ENCODE measurements at places on chromosomes 12 and 14.

GRCh38 chr14:85573406-85573805, 43.5 kb downstream of the FLRT2 start:
- no peak for DNase-seq

DNA sequence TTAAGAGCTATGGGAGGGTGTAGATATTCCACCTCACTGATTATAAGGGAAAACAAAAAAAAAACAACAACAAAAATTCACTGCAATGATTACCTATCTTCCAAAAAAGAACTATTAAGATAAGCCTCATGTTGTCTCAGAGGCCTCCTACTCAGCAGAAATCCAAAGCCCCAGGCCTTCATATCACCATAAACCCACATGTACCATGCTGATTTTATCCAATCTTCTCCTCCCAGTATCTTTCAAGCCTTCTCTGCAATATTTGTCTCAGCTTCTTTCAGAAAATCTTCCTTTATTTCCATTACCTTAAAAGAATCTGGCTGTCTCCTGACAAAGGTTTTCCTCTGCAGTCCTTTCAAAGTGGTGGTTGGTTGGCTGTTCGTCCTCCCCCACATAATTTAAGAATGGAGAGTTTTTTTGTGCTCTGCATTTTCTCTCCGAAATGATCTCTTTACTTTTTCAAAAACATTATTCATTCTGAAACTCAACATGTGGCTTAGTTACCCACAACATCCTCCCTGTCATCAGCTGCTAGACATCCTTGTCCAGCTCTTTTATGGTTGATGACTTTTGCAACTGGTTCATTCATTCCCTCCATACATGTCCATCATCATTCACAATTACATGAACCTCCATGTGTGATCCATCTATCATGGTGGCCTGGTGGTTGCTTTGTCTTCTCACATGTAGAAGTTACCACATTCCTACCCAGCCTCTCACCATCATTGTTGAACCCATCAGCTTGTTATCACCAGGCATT, 2.9 kb upstream of the EPYC start:
- no peak for DNase-seq

GRCh38 chr14:60508707-60509437, at the start of gene SIX6:
SIX6 (plus strand) TSS chr14:60509146; CDS start chr14:60509399, 253 bp downstream.
- DNase-seq: no peak

- no peak for DNase-seq
Measured at GRCh38 chr14:76884853-76885276, 58.7 kb downstream of the LRRC74A start.

DNA sequence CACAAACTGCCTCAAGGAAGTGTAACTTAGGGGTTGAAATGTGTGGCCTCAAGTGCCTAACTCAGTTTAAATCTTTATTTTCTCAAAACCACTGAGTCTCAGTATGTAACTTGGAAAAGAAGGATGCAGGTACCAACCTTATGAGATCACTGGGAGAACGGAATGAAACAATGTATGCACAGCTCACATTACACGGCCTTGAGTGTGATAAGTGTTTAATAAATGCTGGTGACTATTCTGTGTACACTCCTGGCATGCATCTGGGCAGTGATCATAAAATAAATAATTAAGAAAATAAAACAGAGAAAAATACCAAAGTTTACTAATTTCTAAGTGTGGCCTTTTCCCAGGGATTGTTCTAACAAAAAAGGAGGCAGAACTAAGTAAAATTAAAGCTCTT, 974.5 kb upstream of the FLRT2 start:
- no peak for DNase-seq

DNA sequence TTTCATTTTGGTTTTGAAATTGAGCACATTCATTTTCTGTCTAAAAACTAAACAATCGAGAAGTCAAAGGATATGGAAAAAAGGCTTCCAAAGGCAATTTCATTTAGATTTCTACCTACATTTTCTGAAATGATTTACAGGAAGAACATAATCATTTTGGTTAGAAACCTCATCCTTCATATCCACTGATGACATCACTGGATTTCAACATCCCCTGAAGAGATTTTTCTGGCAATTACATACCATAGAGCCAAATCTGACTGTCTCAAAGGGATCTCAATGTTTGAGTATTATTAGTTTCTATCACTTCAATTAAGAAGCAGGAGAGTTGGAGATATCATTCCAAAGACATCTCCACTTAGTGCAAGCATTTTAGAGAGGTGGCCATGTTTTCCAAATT, 137.8 kb downstream of the TTC7B start:
- DNase-seq: no peak

DNA sequence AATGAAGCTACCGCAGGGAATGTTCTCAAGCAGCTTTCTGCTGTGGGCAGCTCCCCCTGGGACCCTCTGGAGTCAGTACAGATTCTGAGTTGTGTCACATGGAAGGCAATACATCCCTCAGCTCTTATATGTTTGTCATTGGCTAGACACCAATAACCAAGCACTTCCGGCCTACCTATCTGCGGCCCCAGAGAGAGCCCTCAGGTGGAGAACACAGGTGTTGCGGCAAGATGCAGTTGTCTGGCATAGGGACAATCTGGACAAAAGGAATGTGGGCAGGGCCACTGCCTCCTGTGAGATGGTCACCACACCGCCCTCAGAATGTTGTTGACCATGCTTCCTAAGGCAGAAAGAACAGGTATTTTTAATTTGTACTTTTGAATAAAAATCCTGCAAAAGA, 118.7 kb downstream of the BRMS1L start:
- no peak for DNase-seq

- no peak for DNase-seq
Measured at GRCh38 chr12:95266254-95266653, 48.6 kb downstream of the VEZT start.

- DNase-seq: no peak
Measured at GRCh38 chr12:54641554-54641953, 6.6 kb downstream of the DCD start.

- no peak for DNase-seq
Measured at GRCh38 chr12:120658286-120659150, 18.1 kb downstream of the CABP1 start.

GRCh38 chr12:88417531-88417930, 162.7 kb downstream of the KITLG start:
- no peak for DNase-seq

GRCh38 chr14:29233188-29233587, 466.6 kb downstream of the FOXG1 start:
- DNase-seq: no peak

GRCh38 chr12:130169924-130170323, 7.7 kb downstream of the FZD10 start:
- DNase-seq: no peak

DNA sequence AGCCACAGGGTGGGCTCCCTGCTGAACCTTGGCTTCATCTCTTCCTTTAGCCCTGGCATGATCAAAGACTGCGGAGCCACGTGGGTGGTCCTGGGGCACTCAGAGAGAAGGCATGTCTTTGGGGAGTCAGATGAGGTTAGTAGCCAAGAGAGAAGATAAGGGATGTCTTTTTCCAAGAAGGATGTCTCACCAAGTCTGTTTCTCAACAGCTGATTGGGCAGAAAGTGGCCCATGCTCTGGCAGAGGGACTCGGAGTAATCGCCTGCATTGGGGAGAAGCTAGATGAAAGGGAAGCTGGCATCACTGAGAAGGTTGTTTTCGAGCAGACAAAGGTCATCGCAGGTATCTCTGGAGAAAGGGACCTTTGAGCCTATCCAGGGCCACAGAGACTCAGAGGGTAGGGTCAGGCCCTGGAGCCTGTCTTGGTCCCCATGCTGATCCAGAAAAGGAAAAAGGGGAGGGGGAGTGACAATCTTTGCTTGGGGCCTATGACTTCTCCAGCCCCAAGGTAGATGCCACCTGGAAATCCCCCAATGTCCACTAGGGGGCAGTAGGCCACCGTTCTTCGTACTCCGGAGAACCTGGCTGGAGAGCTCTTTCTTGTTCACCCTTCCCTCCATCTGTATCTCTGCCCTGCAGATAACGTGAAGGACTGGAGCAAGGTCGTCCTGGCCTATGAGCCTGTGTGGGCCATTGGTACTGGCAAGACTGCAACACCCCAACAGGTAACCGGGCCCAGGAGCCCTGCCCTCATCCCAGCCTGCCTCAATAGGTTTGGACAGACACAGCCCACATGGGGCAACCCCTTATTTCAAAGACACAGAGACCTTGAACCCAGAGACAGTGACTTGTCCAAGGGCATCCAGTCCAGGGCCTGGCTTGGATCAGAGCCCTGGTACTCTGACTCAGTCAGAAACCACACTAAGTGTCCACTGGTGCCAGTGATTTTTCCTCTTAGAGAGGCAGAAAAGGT, 2.0 kb downstream of the TPI1 start:
- DNase-seq: no peak

DNA sequence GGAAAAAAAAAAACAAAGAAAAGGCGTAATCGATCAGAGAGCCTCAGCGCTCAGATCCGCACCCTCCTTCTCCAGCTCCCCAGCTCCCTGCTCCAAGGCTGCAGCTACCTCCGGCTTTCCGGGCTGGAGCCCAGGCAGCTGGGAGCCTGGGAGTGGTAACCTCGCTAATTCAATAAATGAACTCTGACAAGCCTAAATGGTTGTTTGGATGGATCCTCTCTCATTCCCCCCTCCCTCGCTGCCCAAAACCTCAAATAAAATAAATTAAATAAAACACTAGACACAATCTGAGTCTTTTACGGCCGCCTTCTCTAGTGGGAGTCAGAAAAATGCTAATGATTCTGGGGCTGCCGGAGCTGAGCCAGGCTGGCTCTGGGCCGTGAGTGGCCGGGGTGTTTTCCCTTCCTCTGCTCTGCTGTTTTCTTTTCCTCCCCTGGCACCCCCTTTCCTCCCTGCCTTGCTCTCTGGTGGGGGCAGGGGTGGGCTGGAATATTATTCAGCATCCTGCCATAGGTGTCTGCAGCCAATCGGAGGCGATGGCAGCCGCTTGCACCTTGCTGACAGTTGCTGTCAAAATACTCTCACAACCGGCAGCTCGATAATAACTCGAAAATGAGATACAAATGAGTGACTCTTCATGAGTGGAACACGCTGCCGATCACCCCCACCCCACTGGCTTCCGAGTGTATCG, 76.1 kb downstream of the RBM19 start:
- no peak for DNase-seq

DNA sequence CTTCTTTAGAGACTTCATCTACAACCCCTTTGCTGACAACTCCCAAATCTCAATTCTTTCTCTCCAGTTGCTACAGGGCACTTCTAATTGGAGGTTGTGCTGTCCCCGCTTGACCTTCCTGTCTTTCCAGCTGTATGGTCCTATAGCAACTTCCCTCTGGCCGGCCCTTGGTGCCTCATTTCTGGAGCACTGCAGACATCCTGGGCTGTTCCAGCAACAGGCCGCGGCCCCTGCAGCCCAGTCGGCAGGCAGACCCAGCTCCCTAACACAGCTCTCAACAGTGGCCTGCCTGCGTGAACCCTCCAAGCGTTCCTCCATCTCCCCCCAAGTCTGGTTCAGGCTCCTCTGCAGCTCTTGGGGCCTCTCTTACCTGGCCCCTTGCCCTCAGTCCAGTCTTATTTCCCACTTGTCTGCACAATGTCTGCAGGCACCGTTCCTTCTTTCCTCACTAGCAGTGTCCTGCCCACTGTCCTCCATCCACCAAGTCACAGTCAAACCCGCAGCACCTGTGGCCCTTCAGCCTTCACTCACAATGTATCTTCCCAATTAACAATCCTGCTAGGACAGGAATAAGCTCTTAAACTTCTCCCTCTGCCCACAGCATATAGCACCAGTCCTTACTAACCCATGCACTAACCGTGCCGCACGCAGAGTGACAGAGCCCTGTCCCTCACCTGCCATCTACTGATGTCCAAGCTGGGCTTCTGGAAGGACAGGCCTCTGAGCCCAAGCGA, 1.6 kb upstream of the EML1 start:
- no peak for DNase-seq

GRCh38 chr14:32414808-32415255, 85.7 kb downstream of the AKAP6 start:
- DNase-seq: no peak
